ENCODE measurements at places on chromosomes 1 and 21.
A peak's percentile ranks its signal among the peaks of the same experiment; 100 is the strongest.

GRCh38 chr1:199931666-199932377 is 95.7 kb upstream of the NR5A2 start:
- no peak for DNase-seq

DNA sequence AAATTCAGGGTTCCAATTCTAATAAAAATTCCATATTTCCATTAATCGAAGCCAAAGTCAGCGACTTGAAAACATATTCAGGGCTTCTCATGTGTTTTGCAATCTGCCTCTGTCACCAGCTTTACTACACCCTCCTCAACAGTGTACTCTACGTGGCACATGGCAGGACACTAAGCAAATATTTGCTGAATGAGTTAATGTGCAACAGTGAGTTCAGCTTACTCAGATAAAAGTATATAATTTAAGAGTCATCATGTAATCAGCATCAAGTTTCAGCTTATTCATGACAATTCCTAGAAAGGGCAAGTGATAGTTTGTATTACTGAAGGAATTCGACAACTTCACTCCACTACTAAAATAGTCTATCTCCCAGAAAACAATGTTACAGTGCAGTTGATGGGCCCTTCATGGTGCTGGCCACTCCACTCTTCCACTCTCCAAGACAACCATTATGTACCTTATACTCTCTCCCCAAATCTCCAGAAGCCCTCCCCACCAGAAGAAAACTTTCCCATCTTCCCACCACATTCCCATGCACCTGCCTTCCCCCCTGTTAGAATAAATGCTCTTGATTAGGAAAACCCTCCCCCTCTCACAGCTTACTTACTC is 97.3 kb downstream of the TTLL7 start:
- no peak for DNase-seq

GRCh38 chr1:235892734-235893413 is 26.2 kb upstream of the LYST start:
- no peak for DNase-seq

DNA sequence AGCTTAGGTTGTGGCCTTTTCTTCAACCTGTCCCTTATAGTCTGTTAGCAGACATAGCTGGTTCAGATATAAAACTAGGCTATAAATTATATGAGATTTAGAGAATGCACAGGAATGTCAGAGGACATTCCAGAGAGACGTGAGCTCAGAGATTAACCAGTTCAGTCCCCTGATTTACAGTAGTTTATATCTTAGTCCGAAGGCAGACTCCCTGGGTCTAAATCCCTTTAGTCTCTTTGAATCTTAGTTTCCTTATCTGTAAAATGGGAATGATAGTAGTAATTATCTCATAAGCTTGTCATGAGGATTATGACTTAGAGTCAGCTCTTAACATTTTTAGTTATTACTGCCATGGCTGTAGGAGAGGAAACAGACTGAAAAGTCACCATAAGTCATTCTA is 45.5 kb upstream of the PLXNA2 start:
- no peak for DNase-seq

- DNase-seq: peak; percentile 47
Measured at GRCh38 chr1:85576642-85577418, 3.7 kb upstream of the CCN1 start.

GRCh38 chr1:44613941-44614340 is 60.3 kb downstream of the TMEM53 start:
- no peak for DNase-seq

GRCh38 chr1:50181027-50181663 is 72.4 kb downstream of the ELAVL4 start:
- no peak for DNase-seq

DNA sequence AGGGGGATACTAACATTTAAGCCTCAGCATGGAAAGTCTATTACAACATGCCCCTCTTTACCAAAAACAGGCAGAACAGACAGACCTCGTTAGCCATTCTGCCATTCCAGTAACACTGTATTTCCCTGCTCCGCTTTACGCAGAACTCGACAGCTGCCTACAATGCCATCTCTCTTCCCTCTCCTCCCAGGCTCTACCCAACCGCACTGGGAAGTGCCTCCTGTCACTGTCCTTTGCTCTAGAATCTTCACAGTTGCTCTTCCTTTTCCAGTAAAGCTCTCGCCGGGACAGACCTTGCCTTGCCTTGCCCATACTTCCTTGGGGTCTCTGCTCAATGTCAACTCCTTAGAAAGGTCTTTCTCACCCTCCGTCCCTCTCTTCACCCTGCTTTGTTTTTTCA is 22.8 kb downstream of the COA6 start:
- DNase-seq: no peak

GRCh38 chr1:221697923-221698425 is 43.9 kb downstream of the DUSP10 start:
- DNase-seq: no peak

DNA sequence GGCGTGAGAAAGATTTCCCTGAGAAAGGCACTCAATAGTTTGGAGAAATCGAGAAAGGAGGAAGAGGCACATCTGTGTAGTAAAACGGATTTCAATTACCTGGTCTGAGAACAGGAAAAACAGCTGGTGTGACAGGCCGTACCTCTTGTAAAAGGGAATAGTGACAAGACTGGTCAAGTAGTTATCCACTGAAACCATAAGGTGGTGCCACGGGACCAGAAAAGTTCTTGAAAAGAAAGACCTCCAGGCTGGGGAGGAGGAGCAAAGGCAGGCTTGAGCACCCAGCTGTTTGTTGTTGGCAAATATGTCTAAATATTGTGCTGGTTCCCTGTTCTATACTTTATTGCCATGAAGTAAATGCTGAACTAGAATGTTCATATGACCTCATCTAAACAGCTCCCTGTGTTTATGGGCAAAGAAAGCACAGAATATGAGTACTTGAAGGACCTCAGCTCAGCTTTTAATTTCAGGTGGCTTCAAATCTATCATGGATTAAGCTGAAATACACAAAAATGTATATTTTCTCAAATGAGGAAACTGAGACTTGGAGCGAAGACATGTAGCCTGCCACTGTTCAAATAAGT is 4.0 kb downstream of the HAO2 start:
- DNase-seq: no peak

- DNase-seq: no peak
Measured at GRCh38 chr1:62245201-62245600, 50.6 kb downstream of the L1TD1 start.

DNA sequence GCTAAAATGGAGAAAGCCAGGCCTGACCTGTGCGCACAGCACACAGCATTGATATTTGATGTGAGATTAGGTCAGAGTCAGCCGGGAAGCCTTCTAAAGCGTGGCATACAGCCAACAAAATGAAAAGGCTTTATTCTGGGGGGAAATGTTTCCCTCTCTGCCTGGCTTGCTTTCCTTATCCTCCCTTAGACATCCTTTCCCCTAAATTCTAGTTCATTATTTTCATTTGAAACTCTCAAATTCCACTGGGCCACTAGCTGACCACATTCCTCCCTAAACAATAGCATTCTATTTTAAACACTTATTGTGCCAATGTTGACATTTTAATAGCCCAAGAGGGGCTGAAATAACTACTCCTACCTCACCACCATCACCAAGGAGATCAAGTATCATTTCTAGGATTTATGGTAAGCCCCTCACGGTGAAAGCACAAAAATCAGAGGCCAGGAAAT is 49.4 kb downstream of the LEPR start:
- no peak for DNase-seq

DNA sequence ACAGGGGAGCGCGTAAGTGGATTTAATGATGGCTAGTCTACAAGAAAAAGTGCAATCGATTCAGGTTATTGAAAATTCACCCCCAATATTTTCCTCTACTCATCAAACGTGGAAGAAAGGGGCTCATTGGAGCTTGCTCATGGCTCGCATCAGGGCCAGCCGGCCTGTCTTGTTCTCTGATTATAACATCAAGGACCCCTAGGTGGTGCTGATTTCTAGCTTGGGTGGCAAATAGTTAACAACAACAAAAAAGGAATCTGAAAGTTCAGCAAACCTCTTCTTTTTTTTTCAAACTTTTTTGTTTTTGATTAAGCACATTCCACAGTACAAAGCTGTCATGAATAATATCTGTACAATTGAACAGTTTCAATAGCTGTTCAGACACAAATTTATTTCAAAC is 35.8 kb upstream of the SOD1 start:
- no peak for DNase-seq

DNA sequence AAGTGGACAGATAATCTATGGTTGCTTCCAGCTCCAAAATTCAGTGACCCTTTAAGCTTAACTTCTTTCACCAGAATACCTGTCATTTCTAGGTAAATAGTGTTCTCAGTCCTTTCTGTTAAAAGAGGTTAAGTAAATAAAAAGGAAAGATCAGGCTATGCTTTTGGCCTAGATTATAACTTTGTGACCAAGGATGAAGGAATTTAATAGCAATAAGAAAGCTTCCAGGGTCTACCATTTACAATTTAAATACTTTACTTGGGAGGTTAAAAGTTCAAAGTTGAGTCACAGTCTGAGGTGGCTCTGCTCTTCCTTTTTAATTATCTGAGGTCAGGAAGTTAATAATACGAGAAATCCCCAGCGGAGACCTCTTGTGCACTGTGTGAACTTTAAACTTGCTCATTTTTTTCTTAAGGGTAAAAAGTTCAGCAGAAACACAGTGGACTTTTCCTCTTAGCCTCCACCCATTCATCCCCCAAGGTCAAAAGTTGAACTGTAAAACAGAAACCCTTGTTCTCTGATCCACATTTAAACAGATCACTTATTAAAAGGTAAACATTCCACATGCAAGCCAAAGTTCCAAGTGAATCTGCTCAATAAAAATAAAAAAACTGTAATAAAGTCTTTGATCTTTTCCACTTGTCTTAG is 187.1 kb downstream of the NRIP1 start:
- DNase-seq: no peak

GRCh38 chr1:4626061-4626460 is 28.3 kb upstream of the AJAP1 start:
- DNase-seq: no peak

DNA sequence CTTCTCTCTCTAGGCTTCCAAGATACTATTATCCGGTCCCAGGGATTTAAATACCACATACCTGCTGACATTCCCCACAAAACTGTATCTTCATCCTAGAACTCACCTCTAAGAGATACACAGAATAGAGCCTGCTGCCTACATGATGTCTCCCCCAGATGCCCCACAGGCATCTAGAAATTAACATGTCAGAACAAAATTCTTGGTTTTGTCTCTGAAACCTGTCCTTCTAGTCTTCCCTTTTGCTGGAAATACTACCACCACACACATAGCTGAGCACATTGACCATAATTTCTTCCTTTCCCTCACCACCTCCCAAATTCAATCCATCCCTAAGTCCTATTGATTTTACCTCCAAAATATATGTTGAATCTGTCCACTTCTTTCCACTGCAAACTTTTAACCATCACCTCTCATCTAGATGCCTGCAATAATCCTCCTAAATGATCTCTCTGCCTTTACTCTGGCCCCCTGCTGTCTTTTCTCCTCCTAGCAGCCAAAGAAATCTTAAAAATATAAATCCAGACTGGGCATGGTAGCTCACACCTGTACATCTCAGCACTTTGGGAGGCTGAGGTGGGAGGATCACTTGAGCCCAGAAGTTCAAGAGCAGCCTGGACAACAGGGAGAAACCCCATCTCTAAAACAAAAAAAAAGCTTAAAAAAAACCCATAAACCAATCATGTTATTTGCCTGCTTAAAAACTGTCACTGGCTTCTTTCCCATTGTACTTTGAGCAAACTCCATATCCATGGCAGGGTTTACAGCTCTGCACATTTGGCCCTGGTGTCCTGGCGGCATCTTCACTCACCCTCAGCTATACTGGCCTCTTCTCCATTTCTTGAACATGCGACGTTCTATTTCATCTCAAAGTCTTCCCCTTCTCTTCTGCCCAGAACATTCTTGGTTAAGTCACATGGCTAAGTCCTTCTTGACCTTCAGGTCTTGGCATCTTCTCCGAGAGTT is 6.2 kb upstream of the FAM76A start:
- no peak for DNase-seq

- no peak for DNase-seq
Measured at GRCh38 chr1:214331827-214332423, 51.0 kb downstream of the SMYD2 start.

DNA sequence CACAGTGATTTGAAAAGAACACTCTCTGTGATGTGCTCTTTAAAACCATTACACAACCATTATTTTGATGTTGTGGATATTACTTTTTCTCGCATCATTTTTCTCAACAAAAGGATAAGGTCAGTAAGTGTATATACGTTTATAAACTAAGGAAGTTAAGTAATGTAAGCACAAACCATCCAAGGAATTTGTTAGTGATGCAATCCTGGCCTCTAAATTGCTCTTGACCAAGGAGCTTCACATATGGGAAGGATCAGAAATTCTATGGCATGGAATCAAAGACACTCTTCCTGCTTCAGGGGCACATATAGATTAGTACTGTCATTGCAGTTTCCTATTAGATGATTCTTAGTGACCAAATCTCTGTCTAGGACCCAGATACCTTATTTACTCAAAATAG is 3.6 kb upstream of the PPP2R5A start:
- no peak for DNase-seq

- DNase-seq: no peak
Measured at GRCh38 chr1:8567146-8567545, 249.2 kb downstream of the SLC45A1 start.

DNA sequence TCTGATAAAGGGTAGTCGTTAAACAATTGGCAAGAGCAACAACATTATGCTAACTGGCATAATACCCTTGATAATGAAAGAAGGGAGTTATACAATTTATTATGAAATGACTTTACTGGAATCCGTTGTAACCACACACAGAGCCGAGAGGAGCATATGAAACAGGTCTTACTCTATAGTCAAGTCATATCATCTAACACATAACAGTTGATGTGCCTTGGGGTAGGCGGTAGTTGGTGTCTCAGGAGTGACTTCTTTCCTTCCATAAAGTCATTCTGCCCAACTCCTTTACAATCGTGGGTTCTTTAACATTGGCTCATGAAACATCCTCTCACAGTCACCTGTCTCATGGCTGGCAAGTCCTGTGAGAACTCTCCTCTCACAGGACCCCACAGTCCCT is 225.2 kb downstream of the LTN1 start:
- DNase-seq: no peak

- no peak for DNase-seq
Measured at GRCh38 chr1:227415115-227415790, 97.0 kb upstream of the CDC42BPA start.

DNA sequence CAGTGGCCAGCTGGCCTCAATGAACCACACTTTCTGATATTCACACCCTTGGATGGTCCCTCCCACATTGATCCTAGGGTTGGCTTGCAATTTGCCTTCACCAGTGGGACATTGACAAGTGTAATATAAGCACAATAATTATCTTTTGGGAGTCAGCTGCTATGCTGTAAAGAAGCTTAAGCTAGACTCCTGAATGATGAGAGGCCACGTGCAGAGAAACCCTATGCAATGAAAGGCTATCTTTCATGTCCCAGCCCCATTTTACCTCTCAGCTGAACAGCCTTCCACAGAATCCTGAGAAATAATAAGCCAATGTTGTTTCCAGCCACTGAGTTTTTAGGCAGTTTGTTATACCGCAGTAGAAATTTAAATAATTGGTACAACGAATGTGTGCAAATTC is 11.1 kb upstream of the C8A start:
- no peak for DNase-seq

DNA sequence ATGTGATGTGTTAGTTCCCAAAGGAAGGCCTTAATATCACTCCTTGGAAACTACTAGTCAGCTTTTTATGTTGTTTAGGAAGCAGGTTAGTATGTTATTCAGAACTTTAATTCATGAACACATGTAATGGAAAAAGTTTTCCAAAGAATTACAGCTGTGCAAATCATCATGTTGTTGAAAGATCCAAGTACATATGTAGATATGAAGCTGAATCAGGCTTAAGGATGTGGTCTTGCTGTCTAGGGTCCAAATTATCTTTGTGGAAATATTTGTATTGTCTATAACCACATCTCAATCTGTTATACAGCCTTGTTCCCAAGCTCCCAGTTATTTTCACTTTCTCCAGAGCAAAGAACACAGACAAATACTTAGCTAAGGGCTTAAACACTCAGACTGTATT is 231.6 kb downstream of the TPR start:
- DNase-seq: no peak

Data from cortex of kidney (tissue), 1 donor.